HuH-7 (cell line): ENCODE measurements at places on chromosomes 1 and 21.

GRCh38 chr21:42254651-42255601 lies 36.0 kb downstream of the ABCG1 start:
- no peak for DNase-seq

GRCh38 chr1:110056776-110057175 lies 13.7 kb downstream of the ALX3 start:
- no peak for DNase-seq

DNA sequence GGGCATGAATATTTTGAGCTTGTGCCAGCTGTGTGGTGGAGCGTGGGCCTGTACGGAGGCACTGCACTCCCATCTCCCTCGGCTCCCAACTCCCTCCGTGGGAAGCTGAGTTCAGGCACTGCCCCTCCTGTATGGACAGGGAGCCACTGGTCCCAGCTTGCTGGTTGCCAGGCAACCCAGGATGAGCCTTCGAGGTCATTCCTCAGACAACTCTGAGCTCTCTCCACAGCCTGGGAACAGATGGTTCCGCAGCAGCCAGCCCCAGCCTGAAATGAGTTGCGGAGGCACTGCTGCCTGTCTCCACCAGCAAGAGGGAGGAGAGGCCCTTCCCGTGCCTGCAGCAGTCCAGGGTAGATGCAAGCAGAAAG lies 58.4 kb upstream of the TENT5B start:
- no peak for DNase-seq

- DNase-seq: no peak
Measured at GRCh38 chr1:48493041-48493440, 21.0 kb upstream of the SPATA6 start.

DNA sequence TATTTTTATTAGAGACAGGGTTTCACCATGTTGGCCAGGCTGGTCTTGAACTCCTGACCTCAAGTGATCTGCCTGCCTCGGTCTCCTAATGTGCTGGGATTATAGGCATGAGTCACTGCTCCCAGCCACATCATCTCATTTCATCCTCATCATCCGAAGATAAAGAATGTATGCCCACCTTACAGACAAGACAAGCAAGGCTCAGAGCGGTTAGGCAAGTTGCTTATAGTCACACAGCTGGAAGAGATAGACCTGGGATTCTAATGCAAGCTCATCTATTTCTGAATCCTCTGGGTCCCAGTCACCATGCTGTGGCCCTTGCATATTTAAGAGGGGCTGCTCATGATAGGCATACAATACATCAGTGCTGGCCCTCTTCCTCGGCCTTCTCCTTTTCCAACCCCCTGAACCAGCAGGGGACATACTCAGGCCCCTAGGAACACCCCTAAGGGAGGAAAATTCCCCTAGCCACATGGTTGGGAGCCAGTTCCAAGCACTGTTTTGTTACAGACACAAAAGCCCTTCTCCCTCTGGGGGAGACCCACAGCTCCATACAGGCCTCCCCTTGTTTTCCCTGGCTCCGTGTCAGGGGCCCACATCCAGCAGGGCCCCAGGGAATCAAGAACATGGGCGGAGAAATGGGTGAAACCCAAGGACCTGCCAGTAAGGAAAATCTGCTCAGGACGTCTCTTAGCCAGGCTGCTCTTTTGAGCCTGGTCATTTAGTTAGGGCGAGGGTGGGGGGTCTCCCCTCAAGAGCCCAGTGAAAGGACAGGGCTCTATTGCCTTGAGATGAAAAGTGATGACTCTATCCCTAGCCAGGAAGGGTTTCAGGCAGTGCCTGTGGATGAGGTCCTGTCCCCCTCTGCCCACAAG lies 6.9 kb downstream of the CSRP1 start:
- DNase-seq: no peak

DNA sequence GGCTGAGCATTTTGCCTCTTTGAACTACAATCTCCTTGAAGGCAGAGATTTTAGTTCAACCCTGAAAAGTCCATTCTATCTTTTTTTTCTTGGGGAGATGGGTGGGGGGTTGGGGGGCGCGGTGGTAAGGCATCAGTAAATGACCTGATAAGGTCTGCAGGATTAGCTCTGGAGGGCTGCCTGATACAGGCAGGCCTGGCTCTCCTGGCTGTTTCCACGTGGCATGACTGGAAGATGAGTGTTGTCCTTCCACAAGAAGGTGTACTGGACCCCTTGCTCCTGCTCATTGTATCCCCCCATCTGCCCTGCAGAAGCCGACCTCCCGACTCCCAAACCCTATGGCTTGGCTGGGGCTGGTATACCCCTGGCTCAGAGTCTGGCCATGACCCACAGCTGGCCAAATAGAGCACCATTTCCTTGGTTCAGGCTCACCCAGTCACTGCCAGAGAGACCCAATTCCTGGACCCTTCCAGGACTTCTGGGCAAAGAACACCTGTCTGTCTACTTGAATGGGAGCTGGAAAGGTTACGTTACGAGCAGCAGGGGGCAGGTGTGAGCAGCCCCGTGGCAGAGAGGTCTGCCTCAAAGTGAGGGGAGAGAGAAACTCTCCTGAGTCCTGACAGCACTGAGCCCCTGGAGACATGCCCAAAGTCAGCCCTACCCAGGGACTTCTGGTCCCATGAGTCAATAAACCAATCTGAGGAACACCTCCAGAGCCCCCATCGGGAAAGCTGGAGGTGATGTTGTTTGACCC lies 17.0 kb downstream of the DHRS3 start:
- peak; percentile 75 for DNase-seq

DNA sequence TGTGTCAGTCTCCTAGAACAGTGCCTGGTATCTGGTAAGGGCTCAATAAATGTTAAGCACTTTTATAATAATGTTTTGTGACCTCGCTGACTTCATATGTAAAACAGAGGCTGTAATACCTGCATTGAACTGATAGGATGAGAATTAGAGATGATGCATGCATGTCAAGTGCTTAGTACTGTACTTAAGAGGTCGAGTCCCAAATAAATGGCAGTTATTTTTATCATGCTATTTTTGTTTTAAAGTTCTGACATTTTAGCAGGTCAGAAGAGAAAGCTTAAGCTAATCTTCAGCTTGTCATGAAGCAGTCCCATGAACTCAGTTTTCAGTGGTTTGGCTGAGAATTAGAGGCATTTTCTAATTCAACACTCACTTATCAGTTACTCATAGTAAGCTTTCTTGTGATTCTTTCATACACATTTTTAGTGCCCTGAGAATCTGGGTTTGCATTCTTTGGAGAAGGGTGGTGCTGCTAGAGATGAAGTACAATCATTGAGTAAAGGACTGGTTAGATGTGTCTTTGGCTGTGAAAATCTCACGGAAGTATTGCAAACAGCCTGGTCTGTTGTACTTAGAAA lies 75.7 kb upstream of the RAVER2 start:
- DNase-seq: no peak

- DNase-seq: peak; percentile 56
Measured at GRCh38 chr21:20856926-20857325, 141.3 kb upstream of the NCAM2 start.

- no peak for DNase-seq
Measured at GRCh38 chr1:112383759-112384370, 12.1 kb upstream of the CTTNBP2NL start.

DNA sequence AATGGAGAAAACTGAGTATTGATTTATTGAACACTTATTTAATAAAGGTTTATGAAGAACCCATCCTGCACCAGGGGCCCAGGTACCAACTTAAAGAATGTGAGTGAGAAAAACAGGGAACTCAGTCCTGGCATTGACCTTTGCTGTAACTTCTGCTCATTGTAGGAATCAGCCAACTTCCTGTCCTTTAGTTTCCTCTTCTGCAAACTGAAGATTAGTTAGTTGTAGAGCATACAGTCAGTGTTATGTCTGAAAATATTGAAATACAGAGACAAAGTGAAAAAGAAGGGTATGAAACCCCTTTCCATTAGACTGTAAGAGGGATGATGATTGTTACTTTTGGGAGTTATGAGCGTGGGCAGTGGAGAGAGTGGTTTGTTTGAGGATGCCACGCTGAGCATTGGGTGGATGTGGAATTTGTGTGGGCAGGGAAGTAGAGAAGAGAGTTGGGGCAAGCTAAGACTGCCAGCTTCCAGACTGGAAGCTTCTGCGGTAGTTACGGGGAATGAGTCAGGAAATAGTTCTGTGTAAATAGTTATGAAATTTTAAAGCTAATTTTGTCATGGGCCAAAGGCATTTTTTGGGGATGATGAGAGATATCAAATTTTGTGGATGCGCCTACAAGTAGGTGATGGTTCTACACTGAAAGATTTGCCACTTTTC lies 89.2 kb downstream of the GPR88 start:
- no peak for DNase-seq

GRCh38 chr1:168139070-168139469 lies 2.3 kb upstream of the GPR161 start:
- no peak for DNase-seq

- DNase-seq: peak; percentile 53
Measured at GRCh38 chr1:161139766-161140165, 7.3 kb upstream of the DEDD start.

GRCh38 chr1:32702599-32703478 lies at the start of gene SYNC:
SYNC (minus strand) TSS chr1:32702770; CDS start chr1:32702660, 110 bp downstream.
- peak; percentile 49 for DNase-seq

- DNase-seq: no peak
Measured at GRCh38 chr1:233607252-233608119, 6.4 kb upstream of the KCNK1 start.

- DNase-seq: no peak
Measured at GRCh38 chr1:58745666-58746065, 38.2 kb downstream of the JUN start.

GRCh38 chr1:98090351-98090750 lies 169.5 kb upstream of the DPYD start:
- no peak for DNase-seq

- peak; percentile 24 for DNase-seq
Measured at GRCh38 chr1:242523719-242524570, 552 bp downstream of the PLD5 start.
